ENCODE measurements at places on chromosomes 11 and 22.

- DNase-seq, result no peak
These were observed 42.8 kb downstream of the ZNF202 start for GRCh38 chr11:123698546-123699127.

- DNase-seq, result peak; percentile 79
These were observed 118.1 kb downstream of the BBOX1 start for GRCh38 chr11:27158456-27159334.

DNA sequence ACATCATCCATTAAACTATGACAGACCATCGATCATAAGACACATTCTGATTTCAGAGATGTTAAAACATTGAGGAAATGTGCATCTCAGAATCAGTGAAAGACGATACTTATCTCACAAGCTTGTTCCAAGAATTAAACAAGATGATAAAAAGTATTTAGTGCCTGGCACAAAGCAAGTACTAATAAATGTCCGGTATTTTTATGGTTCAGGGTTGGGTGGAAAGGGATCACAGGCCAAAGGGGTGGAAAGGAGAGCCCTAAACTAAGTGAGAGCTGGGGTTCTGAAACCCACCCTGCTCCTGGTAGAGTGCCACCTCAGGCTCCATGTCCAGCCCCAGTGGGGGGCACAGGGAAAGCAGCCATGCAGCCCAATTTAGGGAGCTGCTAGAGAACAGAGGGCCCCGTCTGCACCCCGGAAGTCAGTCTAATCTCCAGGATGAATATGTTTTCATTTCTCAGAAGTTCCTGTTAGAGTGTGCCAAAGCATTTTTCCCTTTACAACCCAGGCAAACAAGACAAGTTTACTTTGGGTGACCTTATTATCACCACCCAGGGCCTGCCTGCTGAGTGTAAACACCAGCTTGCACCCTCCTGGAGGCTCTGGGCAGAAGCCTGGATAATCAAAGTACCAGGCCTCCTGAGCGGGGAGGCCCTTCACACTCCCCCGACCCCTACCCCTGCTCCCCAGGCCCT is 3.8 kb upstream of the CREB3L1 start:
- DNase-seq, result no peak

GRCh38 chr11:69939551-69940245 is 120.5 kb upstream of the FGF3 start:
- DNase-seq, result no peak

GRCh38 chr11:100741866-100742625 is 55.0 kb downstream of the ARHGAP42 start:
- no peak for DNase-seq

GRCh38 chr11:65305501-65306268 is 9.0 kb upstream of the CDC42EP2 start:
- no peak for DNase-seq

DNA sequence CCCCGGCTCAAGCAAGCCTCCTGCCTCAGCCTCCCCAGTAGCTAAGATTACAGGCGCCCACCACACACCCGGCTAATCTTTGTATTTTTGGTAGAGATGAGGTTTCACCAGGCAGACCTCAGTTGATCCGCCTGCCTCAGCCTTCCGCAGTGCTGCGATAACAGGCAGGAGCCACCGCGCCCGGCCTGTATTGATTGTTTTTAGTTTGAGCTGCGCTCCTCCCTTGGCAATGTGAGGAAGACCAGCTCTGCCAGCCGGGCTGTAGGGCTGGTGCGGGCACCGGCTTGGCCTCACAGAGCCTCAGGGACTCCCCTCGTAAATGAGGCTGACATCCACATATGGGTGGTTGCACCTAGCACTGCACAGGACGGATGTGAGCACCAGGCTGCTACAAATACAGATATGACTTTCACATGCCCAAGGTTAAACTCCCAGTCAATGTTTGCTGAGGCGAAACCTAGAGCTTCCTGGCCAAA is 7.5 kb upstream of the SLC2A11 start:
- no peak for DNase-seq

DNA sequence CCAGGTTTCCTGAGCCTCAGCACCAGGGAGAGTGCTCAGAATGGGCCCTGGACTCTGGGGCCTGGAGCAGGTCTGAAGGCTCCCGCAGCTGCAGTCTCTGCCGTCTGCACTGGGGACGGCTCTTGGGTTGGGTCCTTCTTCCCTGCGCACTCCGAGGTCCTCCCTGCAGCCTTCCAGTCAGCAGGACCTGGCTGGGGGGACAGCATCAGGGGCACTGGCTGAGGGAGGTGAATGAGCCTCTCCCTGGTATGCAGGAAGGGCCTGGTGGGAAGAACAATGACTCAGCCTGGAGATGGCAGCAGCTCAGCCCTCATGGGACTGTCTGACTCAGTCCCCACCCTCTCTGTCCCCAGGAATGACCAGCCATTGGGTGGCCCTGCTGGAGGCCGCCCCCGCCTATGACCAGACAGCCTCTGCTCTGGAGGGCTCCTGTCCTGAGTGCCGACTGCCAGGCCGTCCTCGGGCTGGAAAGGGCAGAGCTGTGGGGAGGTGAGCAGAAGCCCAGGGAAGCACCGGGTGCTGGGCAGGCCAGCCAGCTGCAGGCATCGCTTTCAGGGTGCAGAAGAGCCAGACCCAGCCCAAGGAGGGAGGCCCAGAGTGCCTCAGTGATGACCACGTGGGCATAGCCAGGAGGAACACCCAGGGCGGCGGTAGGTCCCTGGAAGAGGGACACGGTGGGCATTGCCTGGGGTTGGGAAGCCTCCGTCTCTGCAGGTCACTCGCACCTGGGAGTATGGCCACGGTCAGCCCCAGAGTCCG is 455.0 kb downstream of the BRD1 start:
- peak; percentile 92 for DNase-seq

Measured in urothelium cell line (cell line).